SK-N-SH treated with all-trans-retinoic acid at 6 μM for 48 hours (cell line): ENCODE measurements at places on chromosomes 5 and 9.

GRCh38 chr5:124976086-124976485 lies 229.6 kb upstream of the ZNF608 start:
- no peak for ATAC-seq

DNA sequence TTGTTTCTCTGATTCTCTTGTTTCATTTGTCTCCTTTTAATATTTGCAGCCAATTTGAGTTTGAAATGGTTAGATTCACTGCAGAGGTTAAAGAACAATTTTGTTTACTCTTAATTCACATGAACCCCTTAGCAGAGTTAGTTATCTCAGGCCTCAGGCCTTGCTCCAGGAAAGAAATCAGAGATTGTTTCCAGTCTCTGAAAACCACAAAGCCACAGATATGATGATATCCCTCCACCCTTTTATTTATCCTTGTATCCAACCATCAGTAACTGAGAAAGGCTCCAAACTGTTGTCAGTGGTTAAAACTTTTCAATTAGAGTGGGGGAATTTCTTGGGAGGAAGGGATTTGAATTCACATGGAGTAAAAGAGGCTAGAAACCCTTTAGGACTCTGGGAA lies 406.0 kb upstream of the DMAC1 start:
- no peak for ATAC-seq

DNA sequence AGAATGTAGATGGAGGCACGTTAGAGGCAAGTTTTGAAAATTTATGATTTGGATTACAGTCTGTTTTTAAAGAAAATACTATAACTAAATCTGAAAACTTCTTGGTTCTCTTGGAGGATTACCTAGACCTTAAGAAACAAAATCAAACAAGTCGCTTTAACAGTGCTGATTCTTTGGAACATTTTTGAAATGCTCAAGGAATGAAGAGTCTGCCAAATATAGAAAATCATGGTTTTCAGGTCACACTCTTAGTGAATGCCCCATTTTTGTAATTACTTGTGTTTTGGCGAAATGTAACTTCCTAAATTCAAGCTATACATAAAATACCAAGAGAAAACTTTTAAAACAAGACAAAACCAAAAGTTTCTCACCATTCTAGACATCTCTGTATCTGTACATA lies 93.2 kb downstream of the EQTN start:
- no peak for ATAC-seq

DNA sequence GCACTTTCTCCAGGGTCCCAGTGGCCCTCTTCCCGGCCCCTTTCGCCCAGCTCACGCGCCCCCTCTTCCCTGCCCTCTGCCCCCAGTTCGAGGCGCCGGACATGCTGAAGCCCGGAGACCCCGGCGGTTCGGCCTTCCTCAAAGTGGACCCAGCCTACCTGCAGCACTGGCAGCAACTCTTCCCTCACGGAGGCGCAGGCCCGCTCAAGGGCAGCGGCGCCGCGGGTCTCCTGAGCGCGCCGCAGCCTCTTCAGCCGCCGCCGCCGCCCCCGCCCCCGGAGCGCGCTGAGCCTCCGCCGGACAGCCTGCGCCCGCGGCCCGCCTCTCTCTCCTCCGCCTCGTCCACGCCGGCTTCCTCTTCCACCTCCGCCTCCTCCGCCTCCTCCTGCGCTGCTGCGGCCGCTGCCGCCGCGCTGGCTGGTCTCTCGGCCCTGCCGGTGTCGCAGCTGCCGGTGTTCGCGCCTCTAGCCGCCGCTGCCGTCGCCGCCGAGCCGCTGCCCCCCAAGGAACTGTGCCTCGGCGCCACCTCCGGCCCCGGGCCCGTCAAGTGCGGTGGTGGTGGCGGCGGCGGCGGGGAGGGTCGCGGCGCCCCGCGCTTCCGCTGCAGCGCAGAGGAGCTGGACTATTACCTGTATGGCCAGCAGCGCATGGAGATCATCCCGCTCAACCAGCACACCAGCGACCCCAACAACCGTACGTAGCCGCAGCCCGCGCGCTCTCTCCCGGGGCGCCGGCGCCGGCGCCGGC lies 1.0 kb downstream of the PRDM6 start:
- peak; percentile 19 for ATAC-seq

DNA sequence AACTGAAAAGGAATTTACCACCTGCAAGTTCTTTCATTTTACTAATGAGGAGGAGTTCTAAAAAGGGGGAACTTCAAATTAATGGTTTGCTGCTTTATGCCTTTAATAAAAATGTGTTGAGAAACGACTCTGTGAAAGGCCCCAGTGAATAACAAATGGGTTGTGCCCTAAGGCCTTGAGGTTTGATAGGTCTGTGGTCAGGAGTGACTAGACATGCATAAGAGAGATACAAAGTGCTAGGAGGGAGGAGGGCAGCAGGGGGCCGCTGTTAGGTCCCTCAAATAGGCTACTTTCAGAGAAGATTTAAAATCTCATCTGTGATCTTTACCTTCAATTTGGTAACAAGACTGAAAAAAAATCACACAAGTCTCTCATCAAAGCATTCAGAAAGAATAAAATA lies 58.3 kb downstream of the FAM81B start:
- ATAC-seq = no peak

DNA sequence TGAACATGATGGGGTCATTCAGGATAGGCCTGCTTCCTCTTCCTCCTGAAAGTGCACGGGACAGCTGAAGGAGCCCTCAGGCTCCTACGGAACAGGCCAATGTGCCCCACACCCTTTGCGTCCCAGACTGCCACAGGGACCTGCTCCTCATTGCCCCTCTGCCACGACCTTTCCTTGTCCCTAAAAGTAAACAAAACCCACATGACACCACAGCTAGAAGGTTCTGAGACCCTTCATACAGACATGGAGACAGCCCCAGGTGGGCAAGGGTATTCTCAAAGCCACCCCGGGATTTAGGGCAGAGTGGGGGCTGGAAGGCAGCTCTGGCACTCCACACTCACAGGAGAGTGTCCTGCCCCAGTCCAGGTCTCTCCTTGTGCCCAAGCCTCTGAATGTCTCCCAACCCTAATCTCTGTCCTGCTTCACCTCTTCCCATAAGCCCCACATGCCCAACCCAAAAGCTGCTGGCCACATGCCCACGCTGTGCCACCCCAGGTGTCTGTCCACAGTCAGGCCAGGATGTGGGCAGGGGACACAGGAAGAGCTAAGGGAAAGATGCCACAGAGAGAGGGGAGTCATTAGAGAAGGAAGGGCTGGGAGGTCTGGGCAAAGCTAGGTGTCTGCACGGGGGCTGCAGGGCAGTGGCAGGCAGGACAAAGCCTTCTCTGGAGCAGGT lies 800 bp downstream of the AMBP start:
- ATAC-seq = no peak

DNA sequence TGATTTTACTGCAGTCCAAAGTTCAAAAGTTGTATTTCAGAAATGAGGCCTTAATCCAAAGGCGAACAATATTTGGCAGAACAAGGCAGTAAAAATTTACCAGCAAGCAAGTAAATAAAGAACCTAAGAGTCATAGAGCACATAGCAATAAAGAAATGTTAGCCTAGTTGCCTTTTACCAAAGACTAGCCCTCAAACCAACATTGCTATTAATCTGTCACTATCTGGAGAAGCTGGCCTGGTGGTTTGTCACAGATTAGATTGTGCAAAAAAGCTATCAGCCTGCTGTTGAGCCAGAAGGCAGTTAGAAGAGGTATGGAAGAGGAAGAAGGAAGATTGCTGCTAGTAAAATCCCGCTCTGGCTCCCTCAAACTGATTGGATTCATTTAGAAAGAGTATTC lies 304.7 kb upstream of the KLF4 start:
- ATAC-seq = no peak

- no peak for ATAC-seq
Observed at GRCh38 chr5:51024263-51024662, 357.8 kb downstream of the PARP8 start.

DNA sequence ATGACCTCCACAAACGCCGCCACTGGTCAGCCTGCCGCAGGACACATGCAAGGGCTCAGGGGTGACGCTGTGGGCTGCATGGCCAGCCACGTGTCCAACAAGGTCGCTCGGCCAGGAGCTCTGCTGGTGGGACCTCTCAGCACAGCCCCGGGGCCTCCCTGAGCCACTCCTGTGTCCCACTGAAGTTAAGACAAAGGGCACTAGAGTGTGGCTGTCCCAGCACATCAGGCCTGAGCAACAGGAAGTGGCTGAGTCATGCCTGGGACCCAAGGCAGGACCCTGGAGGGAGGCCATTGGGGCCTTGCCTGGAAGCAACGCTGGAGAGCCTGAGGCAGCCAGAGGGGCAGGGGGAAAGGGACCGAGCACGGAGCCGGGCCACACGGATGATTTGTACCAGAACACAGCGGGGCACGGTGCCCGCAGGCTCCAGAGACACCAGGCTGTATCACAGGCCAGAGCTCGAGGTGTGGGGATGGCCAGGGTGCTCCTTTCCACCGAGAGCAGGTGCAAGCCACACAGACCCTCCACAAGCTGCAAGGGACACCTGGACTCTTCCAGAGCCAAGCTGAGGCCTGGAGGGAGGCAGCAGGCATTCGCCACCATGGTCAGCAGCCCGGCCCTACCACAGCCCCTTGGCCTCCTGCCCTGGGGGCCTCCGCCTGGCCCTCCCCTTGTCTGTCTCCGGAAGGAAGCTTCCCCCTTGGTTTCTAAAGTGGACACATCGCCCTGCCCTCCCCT lies 6.5 kb upstream of the TMEM210 start:
- no peak for ATAC-seq
